SK-N-MC (cell line): ENCODE measurements at places on chromosomes 12 and 14.
A peak's percentile ranks its signal among the peaks of the same experiment; 100 is the strongest.

- DNase-seq: no peak
Measured at GRCh38 chr14:51807356-51807755, 53.1 kb upstream of the GNG2 start.

DNA sequence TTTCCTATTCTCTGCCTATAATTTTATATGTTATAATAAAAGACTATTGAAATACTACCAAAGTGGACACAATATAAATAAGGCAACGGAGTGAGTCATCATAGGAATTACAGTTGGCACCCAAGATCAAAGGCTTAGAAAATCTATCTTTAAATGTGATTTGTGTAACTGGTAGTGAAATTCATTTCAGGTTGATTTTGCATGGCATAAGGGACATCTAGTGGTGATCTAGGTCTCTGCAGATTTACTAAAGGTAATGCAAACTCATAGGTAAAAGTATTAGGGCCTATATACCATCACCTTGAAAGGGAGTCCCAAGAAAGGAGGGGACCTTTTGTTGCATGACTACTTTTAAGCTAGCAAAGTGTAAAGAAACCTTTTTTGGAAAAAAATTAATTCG is 527.2 kb downstream of the NRXN3 start:
- peak; percentile 2 for DNase-seq

DNA sequence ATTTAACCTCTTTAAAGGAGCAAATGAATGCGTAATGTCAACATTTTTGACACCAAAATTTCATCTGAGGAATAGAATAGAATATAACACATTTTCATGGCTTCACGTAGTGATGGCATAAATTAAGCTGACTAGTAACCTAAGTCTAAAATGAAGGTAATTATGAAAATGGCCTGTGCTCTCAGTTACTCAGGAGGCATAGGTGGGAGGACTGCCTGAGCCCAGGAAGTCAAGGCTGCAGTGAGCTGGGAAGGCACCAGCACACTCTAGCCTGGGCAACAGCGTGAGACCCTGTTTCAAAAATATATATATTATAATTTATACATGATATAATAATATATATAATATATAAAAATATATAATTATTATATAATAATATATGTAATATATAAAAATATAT is 383.2 kb upstream of the ATP2B1 start:
- DNase-seq: no peak

DNA sequence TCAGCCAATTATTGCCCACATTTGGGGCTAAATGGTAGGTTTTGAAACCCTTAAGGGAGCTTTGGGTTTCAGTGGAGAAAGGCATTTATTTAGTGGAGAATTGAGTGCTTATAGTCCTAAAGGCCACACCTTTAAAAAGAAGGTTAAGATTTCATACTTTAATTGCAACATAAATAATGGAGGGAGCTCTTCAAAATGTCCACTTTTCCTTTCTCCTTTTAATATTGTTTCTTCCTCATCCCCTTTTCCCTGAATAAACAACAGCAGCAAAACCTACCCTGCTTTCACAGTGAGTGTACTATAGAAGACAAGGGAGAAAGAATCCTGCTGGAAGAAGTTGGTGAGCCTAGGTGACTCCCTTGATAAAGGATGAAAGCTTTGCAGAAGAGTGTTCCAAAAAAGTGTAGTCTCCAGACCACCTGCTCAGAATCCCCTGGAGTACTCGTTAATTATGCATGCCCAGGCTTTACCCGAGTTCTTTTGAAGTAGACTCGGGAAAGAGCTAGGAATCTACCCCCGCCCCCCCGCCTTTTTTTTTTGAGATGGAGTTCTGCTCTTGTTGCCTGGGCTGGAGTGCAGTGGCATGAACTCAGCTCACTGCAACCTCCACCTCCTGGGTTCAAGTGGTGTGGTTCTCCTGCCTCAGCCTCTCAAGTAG is 11.5 kb upstream of the EID3 start:
- peak; percentile 18 for DNase-seq

GRCh38 chr14:103512701-103513611 is 9.7 kb downstream of the CKB start:
- no peak for DNase-seq

DNA sequence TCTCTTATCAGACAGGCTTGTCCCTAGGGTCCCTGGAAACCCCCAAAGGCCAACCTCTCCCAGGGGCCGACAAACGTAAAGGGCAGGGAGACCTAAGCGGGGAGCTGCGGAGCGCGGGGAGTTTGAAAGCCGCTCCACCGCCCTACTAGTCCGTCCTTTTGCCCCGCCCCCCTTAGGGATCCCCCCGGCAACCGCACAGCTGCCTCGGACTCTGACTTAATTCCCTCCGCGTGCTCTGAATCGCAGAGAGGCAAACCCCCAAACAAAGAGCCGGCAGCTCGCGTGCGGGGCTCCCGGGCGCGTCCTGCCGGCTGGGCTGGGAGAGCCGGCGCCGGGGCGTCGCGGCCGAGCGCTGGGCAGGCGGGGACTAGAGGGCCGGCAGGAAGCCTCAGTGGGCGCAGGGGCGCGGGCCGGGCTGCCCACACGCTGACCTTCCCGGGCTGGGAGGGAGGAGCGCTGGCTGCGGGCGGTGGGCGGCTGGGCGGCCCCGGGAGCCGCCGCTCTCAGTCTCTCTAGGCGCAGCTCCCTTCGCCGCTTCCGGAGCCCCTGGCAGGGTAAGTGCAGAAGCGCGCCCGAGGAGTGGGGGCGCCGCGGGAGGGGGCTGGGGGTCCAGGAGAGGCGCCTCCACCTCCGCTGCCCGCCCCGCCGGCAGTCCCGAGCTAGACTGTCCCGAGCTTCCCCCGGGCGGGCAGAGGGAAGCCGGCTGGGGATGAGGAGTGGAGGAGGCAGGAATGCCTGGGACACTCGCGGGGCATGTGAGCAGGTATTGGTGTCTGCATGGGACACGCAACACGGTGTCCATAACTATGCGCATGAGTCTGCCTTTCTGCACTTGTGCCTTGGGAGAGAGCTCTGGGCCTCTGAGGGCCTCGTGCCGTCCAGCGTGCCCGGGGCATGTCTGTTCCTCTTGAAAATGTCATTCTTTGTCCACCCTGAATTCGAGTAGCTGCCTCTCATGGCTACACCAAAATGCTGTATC is at the start of gene TSPAN11:
TSS of gene TSPAN11 (plus strand) at position 506 of the 979 bp plus-strand sequence. CDS start 27,244 bp downstream, outside the sequence.
- no peak for DNase-seq

- no peak for DNase-seq
Measured at GRCh38 chr12:31220061-31220460, 105.9 kb downstream of the SINHCAF start.

DNA sequence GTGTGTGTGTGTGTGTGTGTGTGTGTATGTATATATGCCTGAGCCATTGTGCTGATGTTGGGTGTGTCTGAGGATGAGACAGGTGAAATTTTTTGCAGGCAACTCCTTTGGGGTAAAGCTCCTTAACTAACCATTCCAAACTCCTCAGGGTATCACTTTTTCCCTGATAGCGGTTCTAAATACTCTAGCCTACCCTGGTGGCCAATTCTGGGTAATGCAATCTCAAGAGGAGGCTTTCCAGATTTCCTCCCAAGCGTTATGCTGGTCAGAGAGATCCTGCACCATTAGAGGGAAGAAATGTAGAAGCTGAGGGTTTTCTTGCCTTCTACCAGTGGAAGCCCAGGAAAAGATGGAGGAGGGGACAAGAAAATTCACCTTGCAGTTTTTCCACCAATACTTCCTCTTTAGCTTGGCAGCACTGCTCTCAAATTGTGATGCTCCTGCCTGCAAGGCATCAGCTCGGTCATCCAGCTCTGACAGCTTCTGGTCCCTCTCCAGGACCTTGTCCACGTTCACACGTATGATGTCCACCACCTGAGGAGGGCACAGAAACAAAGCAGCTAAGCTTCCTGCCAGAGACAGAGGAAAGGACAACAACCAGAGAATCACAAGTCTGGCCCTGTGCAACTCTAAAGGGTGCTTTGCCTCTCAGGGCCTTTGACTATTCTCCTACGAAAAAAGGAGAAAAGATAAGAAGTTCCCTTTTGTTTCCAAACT is 4.9 kb downstream of the VAMP1 start:
- DNase-seq: peak; percentile 20
